ENCODE measurements at places on chromosomes 6 and 20. TPM values are rescaled to one million over a fixed set of nuclear protein-coding genes. Genes with fewer than 3 reads are reported as not detected.

GRCh38 chr6:39610221-39610620, 115.0 kb downstream of the KIF6 start:
- DNase-seq, result no peak

DNA sequence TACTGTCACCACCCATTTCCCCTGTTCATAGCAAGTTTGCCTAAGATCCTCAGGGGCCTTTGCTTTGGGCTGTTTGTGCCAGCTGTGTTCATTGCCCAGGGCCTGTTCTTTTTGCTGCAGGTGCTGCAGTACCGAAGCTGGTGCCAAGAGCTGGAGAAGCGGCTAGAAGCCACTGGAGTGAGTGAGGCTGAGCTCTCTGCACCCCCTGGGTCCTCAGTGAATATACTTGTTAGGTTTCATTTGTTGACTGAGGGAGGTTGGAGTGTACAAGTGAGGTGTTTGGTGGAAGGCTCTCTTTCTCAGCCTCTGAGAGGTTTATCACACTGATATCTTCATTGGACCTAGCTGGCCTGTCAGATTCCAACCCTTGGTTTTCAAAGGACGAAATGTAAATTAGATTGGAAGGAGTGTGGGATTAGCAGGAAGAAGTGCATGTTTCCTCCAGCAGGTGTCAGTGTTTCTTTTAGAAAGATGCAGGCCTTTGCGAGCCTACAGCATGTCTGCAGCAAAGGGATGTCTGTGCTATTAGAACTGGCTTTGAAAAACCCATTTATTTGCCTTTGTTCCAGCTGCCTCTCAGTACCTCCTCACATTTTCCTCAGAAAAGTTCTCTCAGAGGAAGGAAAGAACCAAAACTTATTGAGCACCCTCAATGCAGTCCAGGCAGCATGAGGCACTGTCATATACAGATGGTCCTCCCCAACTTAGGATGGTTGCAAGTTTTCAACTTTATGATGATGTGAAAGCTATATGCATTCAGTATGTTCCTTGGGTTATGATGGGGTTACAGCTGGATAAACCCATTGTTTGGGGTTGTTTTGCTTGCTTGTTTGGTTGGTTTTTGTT, 8.3 kb downstream of the CEP250 start:
- peak; percentile 75 for DNase-seq

GRCh38 chr20:3423126-3423525, 15.7 kb upstream of the DNAAF9 start:
- DNase-seq, result no peak

GRCh38 chr20:63736893-63737694, 630 bp downstream of the LIME1 start:
- DNase-seq, result no peak

- no peak for DNase-seq
Measured at GRCh38 chr6:114580882-114581281, 238.1 kb upstream of the HS3ST5 start.

PNPLA1 gene
- total RNA-seq, result not detected

DNA sequence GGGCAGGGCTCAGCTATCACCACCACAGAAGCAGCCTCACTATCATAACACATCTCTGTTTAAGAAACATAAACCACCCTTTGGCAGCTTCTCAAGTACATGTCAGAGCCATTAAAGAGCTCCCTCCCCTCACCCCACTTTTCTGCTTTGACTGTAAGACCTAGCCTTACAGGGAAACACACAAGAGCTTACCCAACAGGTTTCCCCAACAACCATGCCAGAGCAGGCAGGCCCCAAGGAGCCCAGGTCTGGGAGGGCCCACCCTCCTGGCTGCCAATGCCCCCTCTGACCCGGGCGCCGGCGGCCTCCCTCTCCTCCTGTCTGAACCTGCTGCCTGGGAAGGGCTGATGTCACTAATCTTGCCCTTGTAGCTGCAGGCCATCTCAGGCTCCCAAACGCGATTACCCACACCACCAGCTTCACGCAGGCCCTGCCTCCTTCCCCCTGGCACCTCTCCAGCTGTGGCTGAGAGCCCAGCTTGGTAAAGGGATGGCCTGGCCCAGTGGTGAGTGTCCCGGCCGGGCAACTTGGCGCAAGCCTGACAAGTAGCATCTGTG, 402.0 kb downstream of the MAFB start:
- DNase-seq, result no peak

SLPI gene
- 0.33 TPM for total RNA-seq
